ENCODE measurements at places on chromosomes 12 and 14. TPM values are rescaled to one million over a fixed set of nuclear protein-coding genes. Genes with fewer than 3 reads are reported as not detected.
A peak's percentile ranks its signal among the peaks of the same experiment; 100 is the strongest.

DNA sequence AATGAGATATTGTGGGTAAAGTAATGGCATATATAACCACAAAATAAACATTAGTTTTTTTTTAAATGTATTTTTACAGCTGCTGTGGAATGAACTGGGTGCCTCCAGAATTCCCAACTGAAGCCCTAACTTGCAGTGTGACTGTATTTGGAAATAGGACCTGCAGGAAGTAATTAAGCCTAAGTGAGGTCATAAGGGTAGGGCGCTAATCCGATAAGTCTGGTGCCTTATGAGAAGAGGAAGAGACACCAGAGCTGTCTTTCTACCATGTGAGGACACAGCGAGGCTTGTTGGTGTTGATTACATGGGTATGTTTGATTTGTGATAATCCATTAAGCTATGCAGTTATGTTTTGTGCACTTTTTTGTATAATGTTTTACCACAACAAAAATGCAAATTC, 136.8 kb downstream of the TPH2 start:
- H3K27ac ChIP-seq: peak overlapping the region; percentile 90
- H3K27me3 ChIP-seq: no peaks in the 10 kb centered on the region
- H3K4me1 ChIP-seq: peaks cover 37% of the 10 kb centered on the region

DNA sequence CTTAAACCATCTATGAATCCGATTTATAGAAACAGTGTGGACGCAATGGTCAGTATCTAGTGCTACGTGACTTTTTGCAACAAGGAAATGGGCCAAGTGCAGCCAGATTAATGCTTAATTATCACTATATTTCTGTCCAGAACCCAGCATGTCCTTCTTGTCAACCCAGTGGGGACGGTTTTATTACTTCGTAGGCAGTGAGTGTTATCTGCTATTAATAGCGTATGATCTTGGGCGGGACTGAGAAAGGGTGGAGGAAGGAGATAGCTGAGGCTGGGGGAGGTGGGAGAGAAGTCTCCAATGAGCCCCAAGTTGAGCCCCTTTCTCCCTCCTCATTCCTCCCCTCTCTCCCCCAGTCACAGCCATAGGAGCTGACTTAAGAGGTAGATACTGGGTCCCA, 59.7 kb upstream of the FAM222A start:
- H3K27me3 ChIP-seq: no peaks in the 10 kb centered on the region
- H3K4me3 ChIP-seq: no peak overlapping the region
- no peak for DNase-seq
- H3K27ac ChIP-seq: no peak overlapping the region
- peaks cover 7% of the 10 kb centered on the region for H3K4me1 ChIP-seq

- peak within 1 kb of the TSS; percentile 79 for H3K27ac ChIP-seq
- H3K27me3 ChIP-seq: no peaks in the 10 kb centered on the region
- no peaks in the 10 kb centered on the region for H3K36me3 ChIP-seq
- H3K4me1 ChIP-seq: peaks cover 41% of the 10 kb centered on the region
- H3K4me3 ChIP-seq: peak within 1 kb of the TSS; percentile 48
- peak; percentile 87 for DNase-seq
These were observed at the start of gene DGLUCY for GRCh38 chr14:91113829-91114078. DGLUCY (plus strand) TSS chr14:91114073; CDS start chr14:91160295, 46,222 bp downstream.

DNA sequence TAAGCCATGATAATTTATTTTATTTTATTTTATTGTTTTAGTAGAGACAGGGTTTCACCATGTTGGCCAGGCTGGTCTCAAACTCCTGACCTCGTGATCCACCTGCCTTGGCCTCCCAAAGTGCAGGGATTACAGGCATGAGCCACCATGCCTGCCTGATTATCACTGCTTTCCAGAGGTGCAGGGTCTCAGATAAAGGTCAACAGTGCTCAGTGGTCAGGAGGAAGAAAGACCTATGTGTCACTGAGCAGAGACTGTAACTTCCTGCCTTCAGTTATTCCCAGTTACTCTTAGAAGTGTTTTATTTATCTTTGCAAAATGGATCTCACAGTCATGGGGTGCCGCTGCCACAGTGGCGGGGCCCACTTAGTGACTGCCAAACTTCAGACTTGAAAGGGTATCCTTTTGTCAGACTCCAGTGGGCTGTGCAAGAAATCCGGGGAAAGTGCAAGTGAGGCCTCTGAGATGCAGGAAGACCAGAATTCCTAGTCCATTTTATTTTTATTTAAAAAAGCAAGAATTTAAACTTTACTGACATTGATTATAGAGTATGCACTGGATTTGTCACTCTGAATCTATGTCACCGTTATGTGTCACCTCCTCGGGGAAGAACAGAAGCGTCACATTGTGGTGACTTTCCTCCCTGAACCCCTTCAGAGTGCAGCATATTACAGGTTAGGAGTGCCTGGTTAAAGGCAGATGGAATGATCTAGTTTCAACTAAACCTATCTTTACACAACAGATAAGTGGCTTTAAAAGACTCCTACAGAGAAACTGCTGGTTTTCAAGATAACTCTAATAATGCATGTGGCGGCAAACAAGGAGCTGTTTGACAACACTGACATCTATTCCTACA, 59.1 kb upstream of the BICD1 start:
- no peak overlapping the region for H3K27ac ChIP-seq
- H3K4me1 ChIP-seq: no peaks in the 10 kb centered on the region
- no peak overlapping the region for H3K4me3 ChIP-seq
- no peaks in the 10 kb centered on the region for H3K36me3 ChIP-seq
- no peaks in the 10 kb centered on the region for H3K27me3 ChIP-seq

DNA sequence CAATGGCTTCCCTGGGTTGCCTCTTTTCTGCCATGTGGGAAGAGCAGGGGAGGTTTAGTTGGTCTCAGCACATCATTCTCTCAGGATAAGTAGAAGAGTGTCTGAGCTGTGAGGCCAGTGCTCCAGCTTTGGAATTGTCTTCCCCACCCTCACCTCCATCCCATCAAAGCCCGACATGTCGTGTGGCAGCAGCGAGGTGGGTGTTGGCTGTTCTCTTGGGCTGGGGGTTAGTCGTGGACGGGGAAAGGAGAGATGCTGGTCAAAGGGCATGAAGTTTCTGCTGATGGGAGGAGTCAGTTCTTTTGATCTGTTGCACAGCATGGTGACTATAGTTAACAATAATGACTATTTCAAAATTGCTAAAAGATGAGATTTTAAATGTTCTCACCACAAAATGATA, 404.2 kb downstream of the TMEM121 start:
- no peak for DNase-seq
- no peak overlapping the region for H3K4me3 ChIP-seq
- H3K4me1 ChIP-seq: no peaks in the 10 kb centered on the region

DNA sequence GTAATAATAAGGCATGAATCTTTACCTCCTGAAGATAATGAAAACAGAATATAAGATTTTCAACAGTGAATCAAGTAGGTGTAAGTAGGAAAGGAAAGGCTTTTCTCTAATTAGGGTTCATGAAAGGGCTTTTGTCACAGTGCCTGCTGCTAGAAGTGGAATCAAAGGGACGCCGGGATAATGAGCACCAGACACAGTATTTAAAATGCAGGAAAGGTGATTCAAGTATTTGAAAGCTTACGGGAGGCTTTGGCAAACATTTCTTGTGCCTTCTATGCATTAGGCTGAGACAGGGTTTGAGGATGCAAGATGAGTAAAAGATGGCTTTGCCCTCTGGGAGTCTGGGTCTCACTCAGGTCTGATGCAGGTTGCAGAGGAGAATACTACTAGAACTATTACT, 70.5 kb upstream of the ANO4 start:
- peaks cover 11% of the 10 kb centered on the region for H3K27me3 ChIP-seq
- no peak overlapping the region for H3K4me3 ChIP-seq
- DNase-seq: no peak
- no peaks in the 10 kb centered on the region for H3K4me1 ChIP-seq
- no peak overlapping the region for H3K27ac ChIP-seq

GRCh38 chr12:57898308-57898970, 42.9 kb upstream of the ATP23 start:
- DNase-seq: no peak
- H3K27ac ChIP-seq: peak overlapping the region; percentile 64
- no peaks in the 10 kb centered on the region for H3K27me3 ChIP-seq
- H3K4me3 ChIP-seq: no peak overlapping the region
- no peaks in the 10 kb centered on the region for H3K36me3 ChIP-seq

DNA sequence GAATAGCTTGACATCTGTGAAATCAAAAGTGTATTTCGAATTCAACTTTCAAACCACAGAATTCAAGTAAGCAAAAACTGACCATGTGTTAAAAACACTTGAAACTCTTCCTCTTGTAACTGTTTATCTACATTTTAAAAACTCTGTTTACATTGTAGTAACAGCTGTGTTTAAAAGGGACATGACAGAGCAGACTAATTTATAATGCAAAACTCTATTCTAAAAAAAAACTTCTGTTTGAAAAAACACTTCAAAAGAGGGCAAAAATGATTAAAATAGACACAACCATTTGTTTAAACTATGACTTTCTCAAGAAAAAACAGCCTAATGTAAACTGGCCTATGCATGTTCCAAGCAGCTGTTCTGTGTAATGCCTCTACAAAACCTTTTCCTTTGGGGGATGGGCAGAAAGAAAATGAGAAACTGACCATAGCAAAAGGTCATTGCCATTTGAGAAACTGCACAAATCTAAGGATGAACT, 149.1 kb upstream of the HMGA2 start:
- no peak overlapping the region for H3K4me3 ChIP-seq
- no peak overlapping the region for H3K27ac ChIP-seq
- DNase-seq: no peak
- no peaks in the 10 kb centered on the region for H3K27me3 ChIP-seq

DNA sequence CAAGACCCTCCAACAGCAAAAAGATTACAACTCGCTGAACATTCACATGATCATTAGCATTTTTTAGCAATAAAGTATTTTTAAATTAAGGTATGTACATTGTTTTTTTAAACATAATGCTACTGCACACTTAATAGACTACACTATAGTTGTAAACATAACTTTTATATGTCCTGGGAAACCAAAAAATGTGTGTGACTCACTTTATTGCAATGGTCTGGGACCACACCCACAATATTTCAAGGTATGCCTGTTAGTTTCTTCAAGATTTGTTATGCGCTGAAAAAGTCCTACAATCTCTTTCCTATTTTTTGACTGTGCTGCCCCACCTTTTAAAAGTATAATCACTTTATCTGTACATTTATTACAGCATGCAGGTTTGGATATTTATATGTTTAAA, 30.4 kb upstream of the PCNX4 start:
- no peaks in the 10 kb centered on the region for H3K36me3 ChIP-seq
- no peak overlapping the region for H3K27ac ChIP-seq

DNA sequence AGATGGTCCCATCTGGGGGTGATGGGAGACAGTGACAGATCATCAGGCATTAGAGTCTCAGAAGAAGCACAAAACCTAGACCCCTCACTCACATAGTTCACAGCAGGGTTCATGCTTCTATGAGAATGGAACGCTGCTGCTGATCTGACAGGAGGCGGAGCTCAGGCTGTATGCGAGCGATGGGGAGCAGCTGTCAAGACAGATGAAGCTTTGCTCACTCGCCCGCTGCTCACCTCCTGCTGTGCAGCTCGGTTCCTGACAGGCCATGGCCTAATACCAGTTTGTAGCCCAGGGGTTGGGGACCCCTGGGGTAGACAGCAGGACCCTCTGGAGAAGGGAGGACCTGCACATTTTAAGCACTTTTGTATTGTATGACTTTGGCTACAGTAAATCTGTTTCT, 111.2 kb downstream of the LGMN start:
- no peaks in the 10 kb centered on the region for H3K27me3 ChIP-seq
- H3K4me3 ChIP-seq: no peak overlapping the region
- H3K4me1 ChIP-seq: peaks cover 5% of the 10 kb centered on the region
- H3K27ac ChIP-seq: no peak overlapping the region

- no peak for DNase-seq
- no peak overlapping the region for H3K27ac ChIP-seq
- H3K27me3 ChIP-seq: no peaks in the 10 kb centered on the region
- H3K4me3 ChIP-seq: no peak overlapping the region
- H3K36me3 ChIP-seq: no peaks in the 10 kb centered on the region
These were observed 48.4 kb downstream of the GCH1 start for GRCh38 chr14:54854181-54854580.

- H3K27me3 ChIP-seq: no peaks in the 10 kb centered on the region
- H3K4me1 ChIP-seq: peaks cover 23% of the 10 kb centered on the region
- DNase-seq: no peak
- H3K4me3 ChIP-seq: no peak overlapping the region
These were observed 67.2 kb downstream of the TMEM30B start for GRCh38 chr14:61213920-61214319.

- no peaks in the 10 kb centered on the region for H3K27me3 ChIP-seq
- H3K4me3 ChIP-seq: no peak overlapping the region
- H3K27ac ChIP-seq: no peak overlapping the region
- H3K36me3 ChIP-seq: no peaks in the 10 kb centered on the region
- no peak for DNase-seq
- H3K4me1 ChIP-seq: no peaks in the 10 kb centered on the region
These were observed 23.9 kb downstream of the A2ML1 start for GRCh38 chr12:8846305-8846704.

- DNase-seq: no peak
- no peaks in the 10 kb centered on the region for H3K4me1 ChIP-seq
These were observed 331.5 kb upstream of the NOVA1 start for GRCh38 chr14:26929361-26929760.

DNA sequence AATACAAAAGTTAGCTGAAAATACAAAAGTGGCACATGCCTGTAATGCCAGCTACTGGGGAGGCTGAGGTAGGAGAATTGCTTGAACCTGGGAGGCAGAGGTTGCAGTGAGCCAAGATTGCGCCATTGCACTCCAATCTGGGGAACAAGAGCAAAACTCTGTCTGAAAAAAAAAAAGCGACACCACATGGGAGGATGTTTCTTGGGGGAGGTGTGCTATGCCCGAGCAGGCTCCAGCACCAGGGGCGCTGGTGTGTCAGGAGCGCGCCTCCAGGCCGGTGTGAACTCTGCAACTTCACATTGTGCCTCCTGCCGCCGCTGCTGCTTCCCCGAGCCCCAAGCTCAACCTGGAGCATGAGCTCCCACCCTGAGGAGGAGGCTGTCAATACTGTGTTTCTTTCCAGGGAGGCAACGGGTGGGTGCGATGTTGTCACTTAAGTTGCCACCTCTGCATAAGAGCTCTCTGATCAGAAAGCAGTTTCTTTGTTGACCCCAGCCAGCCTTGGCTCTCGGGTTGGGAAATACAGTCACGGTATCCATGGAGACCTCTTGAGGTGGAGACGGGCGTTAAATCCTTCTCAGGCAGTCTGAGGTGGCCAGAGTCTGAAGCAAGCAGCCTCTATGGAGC, 18.9 kb downstream of the DEGS2 start:
- DNase-seq: no peak
- H3K27me3 ChIP-seq: no peaks in the 10 kb centered on the region
- no peak overlapping the region for H3K4me3 ChIP-seq

FAM186B gene
- total RNA-seq: 0.19 TPM

APOF gene
- not detected for total RNA-seq

SMCO2 gene
- total RNA-seq: not detected

SLC25A47 gene
- total RNA-seq: not detected
